ENCODE measurements at places on chromosomes 5 and 9. TPM values are rescaled to one million over a fixed set of nuclear protein-coding genes. Genes with fewer than 3 reads are reported as not detected.

DNA sequence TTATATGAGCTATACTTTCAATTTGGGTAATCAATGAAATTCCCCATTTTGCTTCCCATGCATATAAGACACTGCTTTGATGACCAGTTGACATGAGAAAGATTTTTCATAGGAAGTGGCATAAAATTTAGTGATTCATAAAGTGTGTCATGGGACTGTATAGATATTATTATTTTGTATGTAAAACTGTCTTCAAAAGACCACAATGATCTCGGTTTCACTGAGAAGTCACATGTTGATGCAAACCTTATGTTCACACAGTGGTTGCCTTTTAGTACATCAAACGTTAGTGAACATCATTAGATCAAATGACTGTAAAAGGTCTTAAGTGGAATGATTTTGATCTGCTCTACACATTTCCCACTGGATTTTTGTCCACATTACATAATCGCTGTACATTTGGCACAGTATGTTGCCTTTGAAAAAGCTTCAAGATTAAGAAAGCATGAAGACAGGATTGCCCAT is 349.2 kb upstream of the MEF2C start:
- no peak for DNase-seq

GRCh38 chr9:9112001-9112720 is 1312.6 kb upstream of the DMAC1 start:
- DNase-seq = no peak

GRCh38 chr9:14221558-14221957 is 92.4 kb downstream of the NFIB start:
- no peak for DNase-seq

- DNase-seq = no peak
Measured at GRCh38 chr5:14185326-14186058, 42.4 kb downstream of the TRIO start.

DNA sequence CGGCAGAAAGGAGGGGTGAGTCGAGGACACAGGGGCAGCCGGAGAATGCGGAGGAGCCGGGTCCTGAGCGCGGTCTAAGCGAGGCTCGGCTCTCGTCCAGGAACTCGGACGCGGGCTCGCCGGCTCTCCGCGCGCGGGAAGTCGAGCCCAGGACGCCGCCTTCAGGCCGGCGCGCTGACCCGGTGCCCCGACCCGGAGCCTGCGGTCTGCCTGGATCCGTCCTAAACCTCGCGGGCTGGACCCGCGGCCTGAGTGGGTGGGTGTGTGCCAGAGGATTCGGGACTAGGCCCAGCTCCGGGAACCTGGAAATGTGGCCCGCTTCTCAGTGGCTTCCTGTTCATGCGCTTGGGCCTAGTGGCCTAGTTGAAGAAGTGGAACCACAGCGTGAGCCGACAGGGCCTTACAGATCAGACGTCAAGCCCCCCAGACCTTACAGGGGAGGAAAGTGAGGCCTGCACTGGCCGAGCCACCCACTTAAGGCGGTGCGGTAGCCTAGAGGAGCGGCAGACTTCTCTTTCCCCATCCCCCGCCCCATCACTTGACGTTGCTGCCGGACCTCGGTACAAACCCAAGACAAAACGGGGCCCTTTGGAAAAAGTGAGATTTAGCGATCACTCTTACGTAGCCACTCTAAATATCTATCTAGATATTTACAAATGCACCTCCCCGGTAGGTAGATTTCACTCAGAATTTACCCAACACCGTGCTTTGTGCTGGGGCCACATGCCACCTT is 1.2 kb downstream of the CDKN2B-AS1 start:
- no peak for DNase-seq

Gene TBC1D9B
- total RNA-seq = 45.2 TPM

DNA sequence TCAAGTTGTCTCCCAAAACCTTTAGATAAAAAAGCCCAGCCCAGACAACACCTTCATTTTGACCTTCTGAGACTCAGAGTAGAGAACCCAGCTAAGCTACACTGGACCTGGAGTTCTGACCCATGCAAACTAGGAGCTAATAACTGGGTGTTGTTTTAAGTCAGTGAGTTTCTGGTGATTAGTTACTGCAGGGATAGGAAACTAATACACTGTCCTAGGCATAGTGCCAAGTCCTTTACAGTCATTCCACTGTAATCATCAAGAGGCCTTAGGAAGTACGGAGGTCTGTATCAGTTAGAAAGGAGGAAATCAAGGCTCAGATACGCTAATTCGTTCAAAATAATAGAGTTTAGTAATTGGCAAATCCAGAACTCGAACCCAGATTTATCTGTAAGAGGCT is 197.9 kb downstream of the KCTD16 start:
- DNase-seq = peak; percentile 10

DNA sequence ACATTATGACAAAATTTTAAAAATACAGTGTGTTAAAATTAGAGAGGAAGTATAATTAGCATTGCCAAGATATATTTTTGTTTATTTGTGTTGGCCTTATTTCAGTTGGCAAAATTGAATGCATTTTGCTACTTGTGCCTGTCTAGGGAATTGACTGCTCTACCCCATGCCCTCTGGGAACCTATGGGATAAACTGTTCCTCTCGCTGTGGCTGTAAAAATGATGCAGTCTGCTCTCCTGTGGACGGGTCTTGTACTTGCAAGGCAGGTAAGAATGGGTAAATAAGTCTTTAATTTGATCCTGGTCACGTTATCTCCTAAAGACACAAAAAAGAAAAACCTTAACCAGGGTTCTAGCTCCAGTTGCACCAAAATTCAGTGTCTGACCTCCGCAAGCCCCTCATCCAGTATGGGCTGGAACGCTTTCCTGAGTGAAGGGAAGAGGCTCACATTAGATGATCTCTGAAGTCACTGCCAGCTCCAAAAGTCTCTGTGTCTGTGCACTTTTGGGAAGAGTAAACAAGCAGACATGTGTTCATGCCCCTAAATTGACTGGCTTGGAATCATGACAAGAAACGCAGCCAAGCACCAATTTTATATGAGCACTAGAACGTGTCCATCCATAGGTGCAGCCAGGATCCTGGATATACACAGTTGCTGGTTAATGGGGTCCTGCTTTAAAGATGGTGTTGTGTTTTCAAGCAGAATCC is 98.3 kb upstream of the PRRC1 start:
- no peak for DNase-seq

Gene SMIM33
- not detected for total RNA-seq

Gene UBTD2
- 42.5 TPM for total RNA-seq

DNA sequence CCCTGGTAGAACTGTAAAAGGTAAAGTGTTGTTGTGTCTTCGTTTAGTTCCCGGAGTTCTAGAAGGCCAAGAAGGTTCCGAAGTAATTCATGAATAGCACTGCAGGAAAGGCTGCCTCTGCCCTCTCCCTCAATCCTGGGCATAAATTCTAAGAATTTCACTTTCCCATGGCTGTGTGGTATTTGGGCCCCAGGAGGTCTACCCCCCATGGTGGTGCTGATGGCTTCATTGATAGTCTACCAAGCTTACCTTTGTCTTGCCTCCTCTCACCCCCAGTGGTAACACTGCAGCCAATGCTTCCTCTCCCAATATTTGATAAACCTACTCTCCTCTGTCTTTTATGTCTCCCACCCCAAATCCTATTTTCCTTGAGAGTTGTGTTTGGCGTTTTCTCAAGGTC is 39.5 kb downstream of the ADAMTS16 start:
- no peak for DNase-seq

Gene LCN12
- total RNA-seq = not detected

Gene AGTPBP1
- total RNA-seq = 26.7 TPM

DNA sequence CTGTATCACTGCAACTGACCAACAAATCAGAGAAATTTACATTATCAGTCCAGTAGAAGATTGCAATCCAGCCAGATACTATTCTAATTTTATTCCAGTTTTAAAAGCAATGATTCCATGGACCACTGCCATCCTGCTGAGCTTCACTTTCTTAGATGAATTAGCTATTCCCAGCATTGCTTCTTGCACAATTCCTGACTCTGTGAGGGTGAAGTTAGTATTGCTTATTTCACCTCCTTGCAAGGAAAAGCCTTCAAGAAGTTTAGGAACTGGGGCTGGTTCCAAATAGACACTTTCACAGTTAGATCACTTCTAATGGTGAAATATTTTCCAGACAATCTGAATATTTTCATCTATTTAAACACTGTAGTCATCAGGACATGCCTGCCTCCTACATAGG is 338.6 kb upstream of the TNC start:
- DNase-seq = peak; percentile 20

Gene WHRN
- 2.0 TPM for total RNA-seq

DNA sequence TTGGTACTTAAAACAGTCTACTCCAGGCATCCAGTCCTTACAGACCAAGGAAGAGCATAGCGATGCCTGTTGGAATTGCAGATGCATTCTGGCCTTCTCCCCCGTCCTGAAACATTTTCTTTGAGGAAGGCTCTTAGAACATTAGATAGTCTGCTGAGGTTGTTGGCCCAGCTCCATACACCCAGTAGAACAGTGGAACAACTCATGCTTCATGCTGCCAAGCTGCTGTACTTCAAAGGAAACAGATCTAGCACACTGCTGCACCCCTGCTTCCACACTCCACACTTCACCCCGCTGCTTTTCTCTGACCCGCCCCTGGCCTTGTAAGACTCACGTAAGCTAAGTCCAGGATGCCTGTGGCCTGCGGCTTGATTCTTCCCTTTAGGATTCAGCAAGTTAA is 33.4 kb upstream of the NCS1 start:
- DNase-seq = peak; percentile 70

- DNase-seq = no peak
Measured at GRCh38 chr5:36720688-36721087, 114.3 kb downstream of the SLC1A3 start.

DNA sequence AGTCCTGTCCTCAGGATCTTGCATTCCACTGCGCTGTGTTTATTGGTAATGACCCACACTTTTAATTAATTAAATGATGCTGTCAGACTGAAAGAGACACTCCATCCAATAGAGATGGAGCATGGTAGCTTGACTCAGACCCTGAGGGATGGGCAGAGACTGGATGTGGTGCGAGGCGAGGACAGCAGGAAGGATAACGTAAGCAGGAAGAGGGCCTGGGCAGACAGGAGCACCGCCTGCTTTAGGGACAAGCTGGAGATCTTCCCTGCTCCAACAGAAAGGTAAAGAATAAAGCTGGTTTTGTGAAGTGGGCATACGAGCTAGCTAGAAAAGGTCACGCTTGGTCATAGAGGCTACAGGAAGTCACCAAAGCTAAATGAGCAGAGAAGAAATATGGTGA is 3.6 kb upstream of the DOCK8 start:
- no peak for DNase-seq

GRCh38 chr5:154446195-154447088 is 645 bp downstream of the SAP30L start:
- peak; percentile 53 for DNase-seq

DNA sequence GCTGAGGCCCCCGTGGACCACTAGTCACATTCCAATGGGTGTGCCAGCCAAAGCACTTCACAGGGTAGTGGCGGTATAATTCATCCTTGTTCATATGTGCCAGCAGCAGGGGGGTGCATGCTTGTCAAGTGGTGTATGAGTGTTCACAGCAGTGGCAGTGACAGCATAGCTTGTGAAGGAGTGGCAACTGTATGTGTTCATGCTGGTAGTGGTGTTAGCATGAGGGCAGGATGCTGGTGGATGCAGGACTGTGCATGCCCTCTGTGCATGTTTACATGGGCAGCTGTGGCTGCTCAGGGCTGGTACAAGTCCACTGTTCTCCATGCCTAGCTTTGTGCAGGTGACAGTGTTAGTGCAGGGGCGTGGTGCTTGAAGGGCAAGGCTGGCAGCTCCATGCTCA is 253.4 kb upstream of the DMAC1 start:
- no peak for DNase-seq

Gene ABO
- total RNA-seq = 0.39 TPM

DNA sequence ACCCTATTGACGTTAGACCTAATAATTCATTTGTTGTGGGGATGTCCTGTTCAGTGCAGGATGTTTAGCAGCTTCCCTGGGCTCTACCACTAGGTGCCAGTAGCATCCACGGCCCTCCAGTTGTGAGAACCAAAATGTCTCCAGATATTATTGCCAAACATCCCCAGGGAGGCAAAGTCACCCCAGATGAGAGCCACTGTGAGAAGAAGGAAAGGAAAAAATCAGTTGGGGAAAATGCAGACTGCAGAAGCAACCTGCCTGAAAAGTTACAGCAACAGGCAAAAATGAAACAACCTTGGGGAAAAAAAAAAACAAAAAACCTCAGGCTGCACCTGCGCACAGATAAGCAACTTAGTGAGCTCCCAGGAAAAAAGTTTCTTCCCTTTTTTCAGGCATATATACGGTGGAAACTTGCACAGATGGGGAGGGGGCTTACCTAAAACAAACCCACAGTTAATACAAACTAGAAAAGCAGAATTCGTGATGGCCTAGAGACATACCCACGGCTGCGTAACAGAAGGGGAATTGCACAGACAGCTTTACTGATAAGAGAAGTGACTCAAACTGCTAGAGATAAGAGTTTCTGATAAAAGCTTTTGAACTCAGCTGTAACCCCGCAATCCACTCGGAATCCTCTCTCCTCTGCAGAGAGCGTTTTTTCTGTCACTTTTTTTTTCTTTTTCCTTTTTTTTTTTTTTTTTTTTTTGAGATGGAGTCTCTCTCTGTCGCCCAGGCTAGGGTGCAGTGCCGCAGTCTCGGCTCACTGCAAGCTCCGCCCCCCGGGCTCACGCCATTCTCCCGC is 29.8 kb upstream of the FBP1 start:
- peak; percentile 48 for DNase-seq

DNA sequence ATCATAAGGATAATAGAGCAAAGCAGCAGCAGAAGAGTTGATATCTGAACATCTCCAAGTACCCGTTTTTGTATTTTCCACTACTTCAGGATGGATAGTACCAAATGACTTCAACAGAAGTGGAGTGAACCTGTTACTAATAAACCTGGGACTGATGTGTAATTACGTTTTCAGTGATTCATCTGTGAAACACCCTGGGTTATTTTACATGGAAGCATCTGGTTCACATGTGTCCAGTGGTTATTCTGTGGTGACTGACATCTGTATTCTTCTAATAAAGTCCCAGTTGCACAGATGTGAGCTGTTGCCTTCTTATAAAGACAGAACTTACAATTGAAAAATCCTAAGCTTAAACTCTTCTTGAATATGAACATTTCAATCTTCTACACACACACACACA is 139.7 kb upstream of the VCAN start:
- DNase-seq = peak; percentile 72

Gene CARTPT
- total RNA-seq = not detected

All from skin of body (tissue), 3 donors.